ENCODE measurements at places on chromosomes 11 and 22.

GRCh38 chr11:613369-613968 lies 2.3 kb downstream of the IRF7 start:
- DNase-seq = peak; percentile 89

GRCh38 chr11:130868721-130869390 lies 47.4 kb downstream of the SNX19 start:
- DNase-seq = no peak

GRCh38 chr22:49458708-49459099 lies 369.0 kb downstream of the BRD1 start:
- DNase-seq = no peak

- DNase-seq = no peak
These were observed 5.7 kb downstream of the FTH1 start for GRCh38 chr11:61961570-61962212.

DNA sequence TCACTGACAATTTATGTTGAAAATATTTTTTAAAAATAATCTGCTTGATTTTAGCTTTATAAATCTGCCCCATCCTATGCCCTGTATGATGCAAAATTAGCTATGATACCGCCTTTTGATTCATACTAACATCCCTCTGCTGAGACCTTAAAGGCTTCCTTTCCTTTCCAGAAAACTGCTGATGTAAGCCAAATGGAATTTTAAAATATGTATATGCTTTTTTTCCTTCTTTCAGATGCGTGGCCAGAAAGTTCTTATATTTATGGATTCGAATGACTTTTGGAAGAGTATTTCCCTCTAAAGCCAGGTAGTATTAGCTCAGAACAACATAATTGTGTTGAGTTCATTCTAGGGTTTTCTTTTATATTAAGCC lies 34.5 kb downstream of the SFI1 start:
- no peak for DNase-seq

- DNase-seq = no peak
These were observed 8.9 kb upstream of the LDLRAD3 start for GRCh38 chr11:35934981-35935380.

- DNase-seq = no peak
These were observed 46.8 kb downstream of the PLAAT5 start for GRCh38 chr11:63444160-63444559.

- no peak for DNase-seq
These were observed 6.4 kb upstream of the ARFGAP3 start for GRCh38 chr22:42863349-42863961.

GRCh38 chr11:118087931-118088330 lies 1.2 kb upstream of the SMIM35 start:
- DNase-seq = no peak

DNA sequence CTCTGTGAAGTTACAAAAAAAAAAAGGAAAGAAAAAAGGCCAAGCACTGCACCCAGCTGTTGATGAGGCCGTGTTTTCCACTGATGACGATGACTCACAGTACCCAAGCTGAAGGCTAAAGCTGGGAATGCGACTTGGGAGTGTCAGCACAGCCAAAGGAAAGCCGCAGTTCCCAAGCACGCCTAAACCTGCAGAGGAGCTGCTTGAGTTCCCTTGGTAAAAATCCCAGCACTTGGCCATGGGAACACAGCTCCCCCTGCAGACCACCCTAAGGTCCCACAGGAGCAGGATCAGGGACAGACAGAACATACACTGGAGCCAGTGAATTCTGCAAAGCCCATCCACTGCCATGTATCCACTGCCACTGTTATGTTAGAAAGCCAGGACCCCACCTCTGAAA lies 39.9 kb downstream of the SERGEF start:
- DNase-seq = no peak

- DNase-seq = no peak
These were observed 17.0 kb upstream of the PDE3B start for GRCh38 chr11:14626650-14627049.

DNA sequence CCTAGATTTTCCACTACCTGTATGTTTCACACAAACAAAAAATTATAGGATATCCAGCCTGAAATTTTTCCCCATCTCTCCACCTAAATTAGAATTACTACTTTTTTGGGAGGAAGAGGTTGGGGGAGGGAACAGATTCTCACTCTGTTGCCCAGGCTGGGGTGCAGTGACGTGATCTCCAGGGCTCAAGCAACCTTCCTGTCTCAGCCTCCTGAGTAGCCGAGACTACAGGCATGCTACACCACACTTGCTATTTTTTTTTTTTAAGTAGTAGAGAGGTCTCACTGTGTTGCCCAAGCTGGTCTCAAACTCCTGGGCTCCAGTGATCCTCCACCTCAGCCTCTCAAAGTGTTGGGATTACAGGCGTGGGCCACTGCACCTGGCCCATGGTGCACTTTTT lies 9.5 kb downstream of the JAML start:
- DNase-seq = no peak

DNA sequence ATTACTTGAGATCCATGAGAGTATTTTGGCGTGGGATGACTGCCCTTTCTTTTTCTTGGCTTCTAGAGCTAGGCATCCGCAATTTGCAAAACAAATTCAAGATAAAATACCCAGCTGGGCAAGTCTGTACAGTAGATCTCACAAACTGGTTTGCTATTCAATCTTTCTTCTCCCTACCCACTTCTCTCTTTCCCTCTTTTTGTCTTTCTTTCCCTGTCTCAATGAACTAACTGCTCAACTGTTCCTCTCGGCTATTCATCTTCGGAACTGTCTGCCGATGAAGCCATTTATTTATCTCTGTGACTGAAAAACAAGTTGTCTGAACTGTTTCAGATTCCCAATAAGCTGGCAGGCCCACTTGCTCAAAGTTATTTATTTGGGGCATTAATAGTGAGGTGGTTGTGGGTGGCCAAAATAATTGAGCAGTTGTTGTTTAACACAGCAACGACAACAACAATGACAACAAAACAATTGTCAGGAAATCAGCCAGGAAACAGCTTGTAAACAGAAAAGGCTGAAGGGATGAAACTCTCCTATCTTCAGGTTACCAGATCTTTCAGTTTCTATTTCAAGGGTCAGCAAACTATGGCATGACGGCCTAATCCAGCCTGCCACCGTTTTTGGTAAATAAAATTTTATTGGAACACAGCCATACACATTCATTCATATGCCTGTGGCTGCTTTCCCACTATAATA lies 76.0 kb upstream of the MTMR2 start:
- DNase-seq = no peak

DNA sequence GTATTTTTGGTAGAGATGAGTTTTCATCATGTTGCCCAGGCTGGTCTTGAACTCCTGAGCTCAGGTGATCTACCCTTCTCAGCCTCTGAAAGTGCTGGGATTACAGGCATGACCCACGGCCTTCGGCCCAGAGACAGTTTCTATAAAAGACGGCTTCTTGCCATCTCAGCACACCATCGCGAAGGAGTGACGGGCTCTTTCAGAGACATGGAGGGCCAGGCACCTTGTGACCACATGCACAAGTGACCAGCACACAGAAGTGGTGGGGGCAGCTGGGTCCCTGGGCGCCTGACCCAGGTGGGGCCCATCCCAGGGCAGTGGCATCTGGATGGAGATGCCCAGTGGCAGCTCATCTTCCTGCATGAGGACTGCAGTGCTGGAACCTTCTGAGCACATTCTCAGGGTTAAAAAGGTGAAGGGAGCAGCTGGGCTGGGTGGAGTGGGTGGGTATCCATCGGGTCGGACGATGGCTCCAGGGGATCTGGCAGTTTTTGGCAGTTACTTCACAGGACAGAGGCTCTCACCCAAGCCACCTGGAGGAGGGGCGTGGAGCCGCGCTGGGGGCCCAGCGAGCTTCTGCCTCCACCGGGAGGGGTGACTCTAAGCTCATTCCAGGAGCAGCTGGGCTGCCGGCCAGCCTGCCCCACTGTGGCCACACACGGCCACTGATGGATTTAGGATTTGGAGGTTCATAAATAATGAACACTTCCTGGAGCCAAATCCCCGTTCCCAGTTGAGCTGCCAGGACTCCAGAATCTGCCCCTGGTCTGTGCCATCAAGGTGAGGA lies 373.0 kb downstream of the CTTN start:
- no peak for DNase-seq

- DNase-seq = peak; percentile 87
These were observed 6.5 kb downstream of the PIM3 start for GRCh38 chr22:49966774-49967705.

- no peak for DNase-seq
These were observed 26.0 kb downstream of the SLC22A6 start for GRCh38 chr11:62958547-62959421.

GRCh38 chr22:44964722-44965078 lies 45.1 kb downstream of the PHF21B start:
- DNase-seq = no peak
